NCI-H1930 (cell line): ENCODE measurements at places on chromosomes 5 and 9.

DNA sequence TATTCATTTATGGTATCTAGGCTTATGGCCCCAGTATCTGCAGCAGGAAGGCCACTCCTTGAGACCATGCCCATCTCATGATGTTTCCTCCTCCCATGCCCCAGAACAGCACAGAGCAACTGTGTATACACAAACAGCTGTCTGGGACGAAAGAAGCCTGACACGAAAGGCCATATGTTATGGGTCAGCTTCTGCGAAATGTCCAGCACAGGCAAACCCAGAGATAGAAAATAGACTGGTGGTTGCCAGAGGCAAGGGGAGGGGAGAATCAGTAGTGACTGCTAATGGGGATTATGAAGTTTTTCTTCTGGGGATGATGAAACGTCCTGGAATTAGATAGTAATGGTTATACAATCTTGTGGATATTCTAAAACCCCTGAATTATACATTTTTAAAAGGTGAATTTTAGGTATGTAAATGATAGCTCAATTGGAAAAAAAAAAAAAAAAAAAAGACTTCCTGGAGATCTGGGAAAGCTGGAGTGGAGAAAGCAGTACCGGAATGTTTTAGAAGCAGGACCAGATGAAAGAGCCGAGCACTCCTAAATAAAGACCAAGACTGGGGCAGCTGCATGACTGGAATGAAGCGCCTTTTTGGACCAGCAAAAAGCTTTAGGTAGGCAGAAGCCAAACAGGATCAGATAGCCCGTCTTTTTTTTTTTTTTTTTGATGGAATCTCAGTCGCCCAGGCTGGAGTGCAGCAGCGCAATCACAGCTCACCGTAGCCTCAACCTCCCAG lies 29.2 kb downstream of the PCDHGC5 start:
- no peak for DNase-seq

- no peak for DNase-seq
Measured at GRCh38 chr5:110268985-110269384, 457.5 kb downstream of the TMEM232 start.

DNA sequence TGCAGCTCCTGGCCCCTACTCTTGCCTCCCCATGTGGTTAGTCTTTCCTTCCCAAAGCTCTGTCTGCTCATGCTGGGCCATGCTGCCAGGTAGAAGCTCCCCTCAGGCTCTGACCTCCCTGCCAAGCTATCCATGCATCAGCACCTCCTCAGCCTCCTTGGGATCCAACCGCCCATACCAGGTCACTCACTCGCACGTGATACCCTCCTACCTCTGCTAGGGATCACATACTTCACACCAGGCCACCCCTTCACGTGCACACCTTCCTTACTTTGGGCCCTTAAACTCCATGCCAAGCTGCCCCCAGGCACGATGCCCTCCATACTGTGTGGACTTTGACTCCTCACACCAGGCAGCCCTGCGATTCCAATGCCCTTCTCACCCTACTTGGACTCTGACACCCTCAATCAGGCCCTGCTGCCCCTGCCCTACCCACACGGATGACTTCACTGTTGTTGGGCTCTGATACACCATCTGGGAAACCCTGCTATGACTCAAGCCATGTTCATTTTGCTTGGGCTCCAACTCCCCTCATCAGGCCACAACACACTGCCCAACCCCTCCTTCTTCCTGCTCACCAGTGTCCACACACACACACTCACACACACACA lies 34.1 kb downstream of the ZNF483 start:
- no peak for DNase-seq

- no peak for DNase-seq
Measured at GRCh38 chr5:169161022-169161680, 139.8 kb downstream of the SLIT3 start.

- DNase-seq = no peak
Measured at GRCh38 chr5:26026044-26026443, 1012.3 kb downstream of the CDH9 start.

GRCh38 chr5:141477044-141477575 lies 1.3 kb downstream of the PCDHGC3 start:
- DNase-seq = no peak

- no peak for DNase-seq
Measured at GRCh38 chr5:27778121-27778520, 739.7 kb upstream of the CDH9 start.

DNA sequence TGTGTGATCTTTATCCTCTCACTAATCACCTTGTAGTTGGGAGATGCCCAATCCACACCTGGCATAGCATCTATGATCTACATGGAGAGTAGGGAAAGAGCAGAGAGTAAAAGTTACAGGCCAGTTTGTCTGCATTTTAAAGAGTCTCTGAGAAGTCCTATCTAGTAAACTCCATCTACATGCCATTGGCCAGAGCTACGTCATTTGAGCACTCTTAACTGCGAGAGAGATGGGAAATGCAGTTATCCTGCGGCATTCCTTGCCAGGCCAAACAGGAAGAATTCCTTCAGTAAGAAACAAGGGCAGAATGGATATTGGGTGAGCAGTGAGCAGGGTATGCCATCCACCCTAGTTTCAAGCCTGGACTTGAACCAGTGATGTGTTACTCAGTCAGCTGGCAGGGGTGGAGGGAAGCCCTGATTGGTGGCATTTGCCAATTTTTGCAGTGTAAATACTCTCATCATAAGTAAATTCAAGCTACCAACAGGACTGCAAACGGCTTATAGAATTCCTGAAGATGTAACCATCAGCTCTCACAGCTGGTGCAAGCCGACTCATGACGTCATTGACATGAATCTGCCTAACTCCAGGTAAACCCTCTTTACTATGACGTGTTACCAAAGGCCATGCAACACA lies 156.8 kb upstream of the MSX2 start:
- no peak for DNase-seq

- no peak for DNase-seq
Measured at GRCh38 chr9:37917313-37917731, 13.4 kb upstream of the SLC25A51 start.

- no peak for DNase-seq
Measured at GRCh38 chr5:67146574-67146973, 50.0 kb downstream of the CD180 start.

DNA sequence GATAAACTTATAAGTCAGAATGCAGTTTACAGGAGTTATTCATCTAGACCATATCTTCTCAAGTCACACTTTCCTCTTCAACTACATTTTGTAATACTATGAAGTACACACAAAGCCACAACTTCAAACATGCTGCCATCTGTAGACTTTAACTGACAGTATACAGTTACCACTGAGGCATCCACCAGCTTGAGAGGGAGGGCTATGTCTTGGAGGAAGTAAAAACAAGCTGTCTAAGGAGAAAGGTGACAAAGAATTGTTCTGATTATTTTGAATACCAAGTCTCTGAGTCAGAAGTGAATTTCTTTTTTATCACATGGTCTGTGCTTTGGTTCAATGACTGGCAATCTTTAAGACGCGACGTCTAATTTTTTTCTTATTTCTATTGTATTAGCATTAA lies 97.6 kb upstream of the CDH10 start:
- no peak for DNase-seq

- DNase-seq = no peak
Measured at GRCh38 chr5:55880453-55880852, 29.3 kb downstream of the IL31RA start.

DNA sequence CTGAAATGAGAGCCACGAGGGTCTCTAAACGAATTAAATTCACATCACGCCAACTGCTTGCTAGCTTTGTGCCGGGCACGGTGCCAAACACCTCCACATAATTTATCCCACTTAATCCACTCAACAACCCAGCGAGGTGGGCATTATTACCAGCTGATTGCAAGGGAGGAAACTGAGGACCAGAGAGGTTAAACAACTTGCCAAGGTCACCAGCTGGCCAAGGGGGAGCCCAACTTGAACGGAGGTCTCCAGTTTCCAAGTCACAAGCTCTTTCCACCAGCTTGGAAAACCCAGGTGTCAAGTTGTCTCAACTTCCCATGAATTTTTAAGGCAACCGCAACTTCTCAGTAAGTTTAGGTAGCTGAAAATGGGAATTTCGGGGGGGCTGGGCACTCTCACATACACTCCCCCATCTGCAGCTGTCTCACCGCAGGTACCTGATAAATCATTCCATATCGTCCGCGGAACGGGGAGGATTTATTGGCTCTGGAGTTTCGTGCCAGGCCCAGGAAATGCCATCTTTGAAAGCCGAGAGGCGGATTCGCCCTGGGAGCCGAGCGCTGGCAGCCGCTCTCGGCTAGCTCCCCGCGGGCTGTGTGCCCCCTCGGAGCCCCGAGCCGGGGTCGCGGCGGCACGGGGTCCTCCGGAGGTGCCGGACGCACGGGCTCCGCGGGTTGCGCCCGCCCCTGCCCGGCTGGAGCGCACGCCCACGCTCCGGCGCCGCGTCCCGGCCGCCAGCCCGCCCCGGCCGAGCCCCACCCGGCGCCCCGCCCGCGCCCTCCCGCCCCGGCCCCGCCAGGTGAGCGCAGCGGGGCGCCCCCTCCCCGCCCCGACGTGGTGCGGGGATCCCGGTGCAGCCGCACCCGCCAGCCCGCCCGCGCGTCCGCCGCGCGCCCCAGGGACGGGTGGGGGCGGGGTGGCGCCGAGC lies 617 bp downstream of the PTPN3 start:
- DNase-seq = no peak

DNA sequence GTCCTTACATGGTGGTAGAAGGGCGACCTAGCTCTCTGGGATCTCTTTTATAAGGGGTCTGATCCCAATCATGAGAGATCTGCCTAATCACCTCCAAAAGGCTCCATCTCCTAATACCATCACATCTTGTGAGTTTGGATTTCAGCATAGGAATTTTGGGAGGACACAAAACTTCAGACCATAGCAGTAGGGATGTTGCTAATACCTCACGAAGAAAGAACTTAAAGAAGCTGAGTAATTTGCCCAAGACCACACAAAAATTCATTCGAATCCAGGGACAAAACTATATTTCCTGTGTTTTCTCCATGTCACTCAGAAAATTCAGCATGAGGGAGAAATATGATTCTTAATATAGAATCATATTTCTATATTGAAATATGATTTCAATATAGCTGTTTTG lies 32.7 kb downstream of the MTAP start:
- no peak for DNase-seq

- DNase-seq = no peak
Measured at GRCh38 chr9:130088051-130088450, 34.3 kb downstream of the GPR107 start.

- no peak for DNase-seq
Measured at GRCh38 chr9:128056086-128056485, 11.0 kb downstream of the NAIF1 start.

DNA sequence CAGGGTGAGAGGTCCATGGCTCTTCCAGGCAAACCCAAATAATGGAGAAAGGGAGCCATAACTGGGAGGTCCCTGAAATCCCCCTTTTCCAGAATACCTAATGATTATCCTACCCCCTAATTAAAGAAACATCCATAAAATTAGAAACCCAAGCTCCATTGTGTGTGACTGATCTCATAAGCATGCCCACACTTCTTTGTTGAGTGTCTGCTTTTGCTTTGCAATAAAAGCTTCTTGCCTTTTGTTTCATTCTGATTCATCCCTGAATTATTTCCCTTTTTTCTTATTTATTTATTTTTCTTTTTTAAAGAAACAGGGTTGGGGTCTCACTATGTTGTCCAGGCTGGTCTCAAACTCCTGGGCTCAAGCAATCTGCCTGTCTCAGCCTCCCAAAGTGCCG lies 33.1 kb downstream of the BTF3 start:
- DNase-seq = no peak

DNA sequence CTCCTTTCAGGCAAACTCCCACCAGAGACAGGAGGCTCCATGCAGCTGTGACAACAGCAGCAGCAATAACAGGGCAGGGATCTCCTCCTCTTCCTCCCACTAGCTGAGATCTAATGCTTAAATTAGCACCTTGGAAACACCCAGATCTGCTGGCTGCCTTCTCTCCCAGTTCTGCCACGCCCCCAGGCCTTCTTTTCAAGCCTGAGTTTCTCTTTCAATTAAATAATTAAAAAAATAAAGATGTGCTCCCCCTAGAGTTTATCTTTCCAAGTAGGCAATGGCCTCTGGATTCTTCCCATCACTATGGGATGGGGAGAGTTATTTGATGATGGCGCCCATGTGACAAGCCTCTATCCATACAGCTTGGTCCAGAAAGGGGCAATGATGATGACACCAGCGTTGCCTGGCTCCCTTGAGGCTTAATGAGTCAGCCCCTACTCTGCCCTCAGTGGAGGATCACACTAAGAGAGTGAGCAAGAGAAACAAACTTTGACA lies 3.8 kb downstream of the FAM219A start:
- DNase-seq = peak; percentile 10

DNA sequence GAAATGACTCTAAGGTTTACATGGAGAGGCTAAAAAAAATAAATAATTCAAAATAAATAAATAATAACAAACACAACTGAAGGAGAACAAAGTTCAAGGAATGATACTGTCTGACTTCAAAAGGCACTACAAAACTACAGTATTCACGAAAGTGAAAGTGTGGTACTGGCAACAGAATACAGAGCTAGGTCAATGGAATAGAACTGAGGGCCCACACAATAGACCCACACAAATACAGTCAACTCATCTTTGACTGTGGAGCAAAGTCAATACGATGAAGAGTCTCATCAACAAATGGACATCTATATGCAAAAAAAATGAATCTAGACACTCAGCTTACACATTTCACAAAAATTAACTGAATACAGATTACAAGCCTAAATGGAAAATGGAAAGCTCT lies 75.3 kb downstream of the FBXW11 start:
- no peak for DNase-seq

DNA sequence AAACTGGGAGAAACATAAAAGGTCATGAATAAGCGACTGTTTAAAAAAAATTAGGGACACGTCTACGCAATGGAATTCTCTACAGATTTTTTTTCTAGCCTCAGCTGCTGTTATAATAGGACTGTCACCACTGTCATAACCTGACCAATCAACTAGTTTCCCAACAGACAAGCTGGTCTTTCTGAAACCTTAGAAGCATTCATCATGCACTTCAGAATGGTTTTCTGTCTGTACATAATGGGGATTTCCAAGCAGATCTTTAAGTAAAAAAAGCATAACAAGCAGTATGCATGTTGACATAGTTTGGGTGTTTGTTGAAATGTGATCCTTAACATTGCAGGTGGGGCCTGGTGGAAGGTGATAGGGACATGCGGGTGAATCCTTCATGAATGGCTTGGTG lies 58.3 kb upstream of the SEMA6A start:
- DNase-seq = no peak

- DNase-seq = no peak
Measured at GRCh38 chr5:54302267-54302687, 8.1 kb downstream of the ARL15 start.
